ENCODE measurements at places on chromosomes 6 and 20.
A peak's percentile ranks its signal among the peaks of the same experiment; 100 is the strongest.

- no peak for DNase-seq
These were observed 33.9 kb downstream of the ITPR3 start for GRCh38 chr6:33654831-33655554.

- DNase-seq, result no peak
These were observed 182.5 kb downstream of the EDN1 start for GRCh38 chr6:12472601-12473038.

GRCh38 chr20:44403194-44404112 lies 48.0 kb downstream of the HNF4A start:
- no peak for DNase-seq

DNA sequence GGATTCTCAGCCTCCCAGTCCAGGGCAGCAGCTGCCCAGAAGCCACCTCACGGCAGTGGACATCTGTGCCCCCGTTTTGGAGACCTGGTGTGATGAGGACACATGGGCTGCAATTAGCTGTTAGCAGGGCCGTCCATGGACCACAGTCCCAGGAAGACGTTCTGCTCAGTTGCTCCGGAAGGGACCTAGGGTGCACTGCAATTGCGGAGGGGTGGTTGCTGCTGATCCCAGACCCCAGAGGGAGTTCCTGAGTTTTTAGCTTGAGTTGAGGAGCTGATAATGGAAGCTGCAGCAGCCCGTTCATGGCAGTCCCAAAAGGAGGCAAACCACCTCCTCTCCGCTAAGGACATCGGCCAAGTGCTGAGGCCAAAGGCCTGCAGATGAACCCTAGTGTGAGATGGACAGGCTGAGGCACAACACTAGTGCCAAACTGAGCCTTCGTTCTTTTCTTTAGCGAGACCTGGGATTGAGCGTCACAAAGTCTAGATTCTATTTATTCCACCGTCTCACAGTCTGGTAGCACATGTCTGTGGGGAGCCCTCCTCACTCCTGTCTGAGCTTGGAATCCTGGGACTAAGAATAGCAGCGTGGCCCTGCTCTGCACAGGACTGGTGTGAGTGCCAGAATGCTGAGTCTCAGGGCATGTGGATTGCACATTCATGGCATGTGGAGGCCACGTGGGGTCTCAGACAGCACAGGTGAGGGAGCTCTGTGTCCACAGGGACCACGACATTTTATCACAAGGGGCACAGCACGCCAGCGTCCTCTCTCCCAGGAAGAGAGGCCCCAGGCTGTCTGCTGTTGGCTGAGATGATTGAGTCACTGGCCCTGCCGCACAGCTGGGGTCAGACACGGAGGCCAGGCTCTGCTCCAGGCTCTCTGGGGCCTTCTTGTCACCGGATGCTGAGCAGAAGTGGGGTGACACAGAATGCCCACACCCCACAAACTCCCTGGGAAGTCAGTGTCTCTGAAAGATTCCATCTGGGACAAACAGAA lies 113.4 kb downstream of the PSMB1 start:
- peak; percentile 20 for DNase-seq

- DNase-seq, result no peak
These were observed 19.0 kb downstream of the CTCFL start for GRCh38 chr20:57505979-57506378.

DNA sequence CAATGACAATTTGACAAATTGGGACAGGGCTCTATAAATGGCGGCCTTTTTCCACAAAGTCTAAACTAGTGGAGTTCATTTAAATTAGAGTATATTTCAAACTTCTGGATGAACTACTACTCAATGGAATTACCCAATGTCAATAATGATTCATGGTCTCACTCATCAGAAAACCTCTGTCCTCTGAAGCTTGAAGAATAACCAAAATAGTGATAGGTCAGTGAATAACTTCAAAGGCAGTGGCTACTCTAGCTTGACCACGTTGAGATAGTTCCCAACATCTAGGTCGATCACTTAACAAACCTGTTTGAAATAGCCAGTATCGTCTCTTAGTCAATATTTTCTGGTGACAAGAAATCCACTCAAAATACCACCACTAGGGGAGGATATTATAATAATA lies 197.6 kb downstream of the HDGFL1 start:
- no peak for DNase-seq

DNA sequence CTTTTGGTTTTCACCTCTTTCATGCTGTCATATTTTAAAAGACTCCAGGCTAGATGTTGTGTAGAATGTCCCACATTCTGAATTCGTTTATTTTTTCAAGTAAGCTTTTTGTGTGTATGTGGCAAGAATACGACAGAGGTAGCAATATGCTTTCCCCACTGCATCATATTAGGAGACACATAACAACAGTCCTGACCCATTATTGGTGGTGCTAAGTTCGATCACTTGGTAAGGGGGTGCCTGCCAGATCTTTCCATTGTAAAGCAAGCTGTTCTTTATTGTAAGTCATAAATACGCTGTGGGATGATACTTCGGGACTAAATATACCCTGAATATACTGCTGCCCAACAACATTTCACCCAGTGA lies 588 bp upstream of the NCOA3 start:
- DNase-seq, result no peak
